ENCODE measurements at places on chromosomes 3 and 15. TPM values are rescaled to one million over a fixed set of nuclear protein-coding genes. Genes with fewer than 3 reads are reported as not detected.

LRTM1 gene
- total RNA-seq, result not detected

- no peak for DNase-seq
These were observed 12.4 kb downstream of the CACNA2D3 start for GRCh38 chr3:54134713-54135112.

GRCh38 chr3:131794766-131795388 lies 239.9 kb downstream of the CPNE4 start:
- DNase-seq, result no peak

DNA sequence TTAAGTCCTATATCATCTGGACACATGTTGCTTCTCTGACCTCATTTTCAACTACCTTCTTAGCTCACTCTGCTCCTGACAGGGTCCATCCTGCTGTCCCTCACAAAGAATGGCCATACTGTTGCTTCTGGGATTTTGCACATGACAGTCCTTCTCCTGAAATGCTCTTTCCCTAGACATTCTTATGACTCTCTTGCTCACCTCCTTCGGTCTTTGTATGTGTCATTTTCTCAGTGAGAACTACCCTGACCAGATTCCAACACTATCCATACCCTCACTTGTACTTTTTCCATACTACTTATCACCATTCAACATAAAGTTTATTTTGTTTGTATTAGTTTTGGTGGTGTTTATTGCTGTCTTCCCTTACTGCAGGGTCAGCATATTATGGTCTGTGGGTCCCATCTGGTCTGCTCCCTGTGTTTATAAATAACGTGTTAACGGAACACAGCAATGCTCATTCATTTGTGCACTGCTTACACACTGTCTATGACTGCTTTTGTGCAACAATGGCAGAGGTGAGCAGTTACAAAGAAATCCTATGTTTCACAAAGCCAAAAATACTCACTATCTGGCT lies 159.5 kb downstream of the SPATA16 start:
- DNase-seq, result no peak

CPNE9 gene
- total RNA-seq, result not detected

DNA sequence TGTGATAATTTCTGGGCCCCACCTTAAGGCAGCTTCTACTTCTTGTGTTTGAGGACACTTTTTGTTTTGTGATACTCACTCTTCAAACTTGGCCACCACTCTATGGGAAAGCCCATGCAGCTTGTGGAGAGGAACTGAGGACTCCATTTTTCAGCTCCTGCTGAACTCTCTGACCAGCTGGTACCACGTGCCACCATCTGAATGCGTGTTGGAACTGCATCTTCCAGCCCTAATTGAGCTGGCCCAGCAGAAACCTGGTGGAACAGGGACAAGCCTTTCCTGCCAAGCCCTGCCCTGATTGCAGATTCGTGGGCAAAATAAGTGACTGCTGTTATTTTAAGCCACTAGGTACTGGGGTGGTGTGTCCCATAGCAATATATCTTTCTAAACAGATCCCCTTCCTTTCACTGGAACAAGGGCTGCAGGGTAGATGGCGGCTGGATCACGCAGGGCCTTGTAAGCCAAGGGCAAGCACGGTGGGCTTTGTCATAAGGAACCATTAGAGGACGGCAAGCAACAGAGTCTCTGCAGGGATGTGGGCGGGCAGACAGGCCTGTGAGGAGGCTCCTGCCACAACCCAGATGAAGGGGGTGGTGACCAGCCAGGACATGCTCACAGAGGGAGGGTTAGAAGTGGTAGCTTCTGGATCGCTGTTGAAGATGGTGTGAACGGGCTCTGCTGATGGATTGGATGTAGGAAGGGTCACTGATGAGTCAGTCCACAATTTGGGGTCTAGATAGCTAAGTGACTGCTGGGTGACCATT lies 9.5 kb downstream of the H1-8 start:
- no peak for DNase-seq

GRCh38 chr3:121574449-121574848 lies 6.7 kb downstream of the ARGFX start:
- DNase-seq, result no peak

- no peak for DNase-seq
These were observed 69.7 kb upstream of the UBE3A start for GRCh38 chr15:25508369-25509002.
